Activated T-cell treated with anti-CD3 and anti-CD28 coated beads for 24 hours (primary cell): ENCODE measurements at places on chromosomes 6 and 20.
A peak's percentile ranks its signal among the peaks of the same experiment; 100 is the strongest.

DNA sequence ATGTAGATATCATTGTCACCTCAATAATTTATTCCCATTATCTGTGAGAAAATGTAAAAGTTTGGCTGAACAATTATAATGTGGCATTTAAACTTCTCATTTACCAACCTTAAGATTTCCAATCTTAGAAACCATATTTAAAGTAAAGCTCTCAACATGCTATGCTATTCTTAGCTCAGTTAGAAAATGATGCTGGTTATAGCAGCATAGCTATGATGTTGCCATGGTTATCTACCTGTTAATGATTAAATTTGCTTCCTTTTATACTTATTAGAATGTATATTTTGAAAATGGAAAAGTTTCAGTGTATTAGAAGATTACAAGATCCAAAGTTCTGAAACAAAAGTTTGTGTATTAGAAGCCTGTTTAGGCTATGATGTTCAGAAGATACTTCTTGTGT, 110.1 kb downstream of the GPR63 start:
- DNase-seq = no peak

- DNase-seq = no peak
Measured at GRCh38 chr6:160348223-160349019, at the start of gene SLC22A3. Gene SLC22A3 (plus strand): TSS chr6:160348378. CDS start chr6:160348420, 42 bp downstream.

DNA sequence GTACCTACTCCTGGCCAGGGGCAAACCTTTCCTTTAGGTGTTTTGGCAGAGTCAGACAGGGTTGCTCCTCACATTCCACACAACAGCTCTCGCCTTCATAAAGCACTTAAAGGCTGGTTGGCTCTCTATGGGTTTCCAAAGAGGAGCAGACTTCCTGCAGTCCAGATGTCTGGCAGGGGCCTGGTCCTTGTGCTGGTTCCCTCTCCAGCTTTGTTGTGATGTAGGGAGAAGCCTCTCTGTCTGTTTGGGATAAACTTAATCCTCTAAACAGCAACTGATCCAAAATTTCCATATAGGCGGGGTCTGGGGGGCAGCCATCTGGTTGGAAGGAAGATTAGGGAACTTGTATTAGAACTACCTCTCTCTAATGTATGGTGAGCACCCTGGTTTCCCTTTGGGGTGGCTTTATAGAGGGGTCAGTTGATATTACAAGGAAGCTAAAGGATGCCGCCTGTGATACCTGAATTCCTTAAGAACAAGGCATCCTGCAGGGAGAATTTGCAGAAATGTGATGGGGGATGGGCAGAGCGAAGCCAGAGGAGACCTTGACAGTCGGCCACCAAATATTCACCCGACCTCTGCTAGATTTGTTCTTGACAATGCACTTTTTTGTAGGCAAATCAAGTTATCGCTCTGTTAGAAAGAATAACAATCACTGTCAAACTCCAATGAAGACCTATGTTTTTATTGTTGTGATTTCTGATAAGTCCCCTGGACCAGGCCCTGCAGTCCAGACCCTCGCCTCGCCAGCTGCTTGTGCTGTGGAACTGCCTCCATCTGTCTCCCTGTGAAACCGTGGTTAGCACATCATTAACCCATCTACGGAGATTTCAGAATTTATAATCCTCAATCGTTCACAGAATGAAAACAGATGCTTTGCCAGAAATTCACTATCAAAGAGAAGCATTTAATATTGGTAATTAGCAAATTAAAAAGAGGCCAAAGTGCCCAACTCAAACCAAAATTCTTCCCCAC, 94.0 kb upstream of the RALGAPA2 start:
- DNase-seq = no peak

DNA sequence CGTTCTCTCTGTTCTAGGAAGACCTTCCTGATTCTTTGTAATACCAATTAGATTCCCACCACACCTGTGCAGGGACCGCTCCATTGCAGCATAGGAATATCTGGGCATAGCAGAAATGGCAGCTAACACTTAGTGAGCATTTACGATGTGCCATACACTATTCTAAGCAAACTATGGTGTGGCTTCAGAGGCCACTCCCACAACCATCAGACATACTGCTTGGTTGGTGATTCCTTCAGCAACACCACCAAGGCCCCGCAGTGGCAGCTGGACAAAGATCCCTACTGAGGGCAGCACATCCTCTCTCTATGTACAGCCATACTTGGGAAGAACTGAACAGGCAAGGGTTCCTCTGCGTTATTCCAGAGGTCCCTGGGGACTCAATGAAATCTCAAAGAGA, 6.2 kb downstream of the KCNK5 start:
- DNase-seq = no peak

GRCh38 chr6:20126102-20126752, 86.0 kb downstream of the MBOAT1 start:
- DNase-seq = no peak

- DNase-seq = no peak
Measured at GRCh38 chr20:3461211-3461771, 9.5 kb upstream of the ATRN start.

DNA sequence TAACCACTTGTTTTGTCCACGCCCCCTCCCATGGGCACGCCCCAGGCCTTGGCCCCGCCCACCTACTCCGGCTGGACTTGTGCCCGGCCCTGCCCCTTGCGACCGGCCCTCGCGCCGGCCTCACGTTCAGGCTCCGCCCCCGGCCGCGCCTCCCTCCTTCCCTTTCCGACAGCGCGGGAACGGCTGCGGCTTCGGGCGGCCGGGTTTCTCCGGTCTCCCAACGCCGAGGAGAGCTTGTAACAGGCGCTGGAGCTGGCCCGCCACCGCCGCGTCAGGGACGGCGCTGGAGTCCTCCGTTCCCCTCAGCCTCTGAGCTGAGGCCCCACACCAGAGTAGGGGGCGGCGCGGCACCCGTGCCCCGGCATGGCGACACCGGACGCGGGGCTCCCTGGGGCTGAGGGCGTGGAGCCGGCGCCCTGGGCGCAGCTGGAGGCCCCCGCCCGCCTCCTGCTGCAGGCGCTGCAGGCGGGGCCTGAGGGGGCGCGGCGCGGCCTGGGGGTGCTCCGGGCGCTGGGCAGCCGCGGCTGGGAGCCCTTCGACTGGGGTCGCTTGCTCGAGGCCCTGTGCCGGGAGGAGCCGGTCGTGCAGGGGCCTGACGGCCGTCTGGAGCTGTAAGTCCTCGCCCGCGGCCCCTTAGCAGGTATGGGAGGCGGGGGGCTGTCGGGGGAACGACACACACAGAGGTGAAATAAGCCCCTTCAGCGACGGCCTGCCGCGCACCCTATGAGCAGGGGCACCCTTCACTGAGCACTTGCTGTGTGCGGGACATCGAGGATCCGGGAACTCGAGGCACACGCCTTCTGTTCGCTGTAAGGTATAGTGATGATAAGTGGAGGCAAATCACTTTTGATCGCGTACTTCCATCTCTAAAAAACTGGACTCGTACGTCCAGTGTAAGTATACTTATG, at the start of gene FANCE:
TSS of gene FANCE (plus strand) at position 156 of the 908 bp plus-strand sequence. CDS start at position 364, 208 bp downstream.
- peak; percentile 89 for DNase-seq

DNA sequence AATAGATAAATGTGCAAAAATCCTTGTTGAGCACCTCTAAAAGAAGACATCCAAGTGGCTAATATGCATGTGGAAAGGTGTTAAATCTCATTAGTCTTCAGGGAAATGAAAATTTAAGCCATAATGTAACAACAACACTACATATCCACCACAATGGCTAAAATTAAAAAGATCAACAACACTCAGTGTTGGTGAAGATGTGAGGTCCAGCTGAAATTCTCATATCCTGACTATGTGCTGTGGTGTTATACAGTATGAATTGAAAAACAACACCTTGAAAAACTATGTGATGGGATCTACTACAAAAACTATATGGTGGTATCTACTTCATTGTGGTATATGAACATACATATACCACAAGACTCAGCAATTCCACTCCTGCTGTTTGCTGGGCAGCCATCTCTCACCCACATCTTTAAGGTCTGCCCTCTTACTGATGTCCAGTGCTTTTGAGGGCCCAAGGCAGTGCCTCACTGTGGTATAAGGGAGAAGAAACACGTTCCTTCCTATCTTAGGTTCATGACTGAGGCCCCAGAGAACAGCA, 146.4 kb downstream of the CD83 start:
- no peak for DNase-seq
